ENCODE measurements at places on chromosomes 11 and 22. TPM values are rescaled to one million over a fixed set of nuclear protein-coding genes. Genes with fewer than 3 reads are reported as not detected.

CADM1 gene
- total RNA-seq, result 11.1 TPM

MS4A4E gene
- 0.32 TPM for total RNA-seq

BRSK2 gene
- total RNA-seq, result 0.35 TPM

TMPRSS5 gene
- total RNA-seq, result 0.35 TPM

TMEM121B gene
- 0.18 TPM for total RNA-seq

C22orf31 gene
- 0.38 TPM for total RNA-seq

OR5M8 gene
- not detected for total RNA-seq

C11orf21 gene
- total RNA-seq, result 0.94 TPM

PTH gene
- not detected for total RNA-seq

OR51I2 gene
- total RNA-seq, result not detected
